Activated CD8-positive, alpha-beta memory T cell treated with anti-CD3 and anti-CD28 coated beads for 1 hour (primary cell): ENCODE measurements at places on chromosomes 7 and 10.

DNA sequence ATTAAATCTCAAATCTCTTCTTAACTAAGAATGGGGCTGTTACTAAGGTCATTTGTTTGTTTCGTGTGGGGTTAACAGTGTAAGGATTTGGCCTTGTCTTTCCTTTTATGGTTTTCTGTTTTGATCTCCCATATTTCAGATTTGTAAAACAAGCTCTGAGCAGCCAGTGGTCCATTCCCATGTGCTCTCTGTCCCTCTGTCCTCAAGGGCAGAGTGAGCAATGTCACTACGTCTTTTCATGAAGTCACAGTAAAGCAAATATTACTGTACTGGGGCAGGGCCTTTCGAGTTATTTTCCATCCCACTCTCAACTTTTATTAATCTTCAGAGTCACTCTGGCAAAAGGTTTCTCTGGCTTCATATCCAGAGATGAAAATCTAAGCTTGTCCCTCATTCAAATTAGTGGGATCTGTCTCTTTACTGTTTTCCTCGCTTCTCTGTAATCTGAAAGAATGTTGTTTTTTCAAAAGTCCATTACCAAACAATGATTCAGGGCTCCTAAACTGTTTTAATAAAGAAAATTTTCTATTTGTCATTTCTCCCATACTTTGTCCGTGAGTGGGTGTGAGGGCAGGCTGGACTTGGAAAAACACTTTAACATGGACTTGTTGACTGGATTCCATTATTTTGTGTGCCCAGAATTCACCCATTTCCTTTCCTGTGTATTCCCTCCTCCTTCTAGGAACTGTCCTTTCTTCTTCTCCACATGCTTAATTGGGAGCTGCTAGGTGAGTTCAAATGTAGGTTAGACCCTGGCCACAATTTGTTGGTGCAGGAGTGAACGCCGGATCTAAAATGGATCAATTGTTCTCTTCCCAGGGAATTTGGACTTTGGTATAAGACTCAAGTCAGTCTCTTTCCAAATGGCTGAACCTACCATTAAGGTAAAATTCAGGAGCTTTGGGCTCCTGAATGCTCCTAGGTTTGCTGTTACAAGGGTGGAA lies 42.1 kb upstream of the NAMPT start:
- no peak for DNase-seq

- no peak for DNase-seq
Measured at GRCh38 chr7:128115336-128115820, 84.1 kb upstream of the LRRC4 start.

GRCh38 chr10:61791216-61791615 lies 110.3 kb upstream of the ARID5B start:
- DNase-seq, result no peak

DNA sequence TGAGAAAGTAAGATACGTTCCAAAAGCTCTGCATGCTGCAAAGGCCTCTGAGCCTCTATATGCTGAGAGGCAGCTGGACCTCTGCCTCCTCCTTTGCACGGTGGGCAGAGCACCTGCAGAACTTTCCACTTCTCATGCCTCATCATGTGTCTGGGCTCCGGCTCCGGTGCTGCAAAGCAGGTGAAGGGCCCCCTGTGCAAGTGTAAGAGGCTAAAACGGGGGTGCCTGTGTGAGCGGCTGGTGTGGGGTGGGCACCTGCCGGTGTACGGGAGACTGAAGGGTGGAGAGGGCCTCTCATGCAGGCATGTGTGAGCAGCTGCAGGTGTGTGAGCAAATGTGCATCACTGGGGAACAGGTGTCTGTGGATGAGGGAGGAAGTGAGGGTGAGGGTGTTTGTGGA lies 121.0 kb downstream of the KCNMA1 start:
- DNase-seq, result no peak

GRCh38 chr10:70518695-70519094 lies 40.1 kb downstream of the PALD1 start:
- DNase-seq, result no peak

DNA sequence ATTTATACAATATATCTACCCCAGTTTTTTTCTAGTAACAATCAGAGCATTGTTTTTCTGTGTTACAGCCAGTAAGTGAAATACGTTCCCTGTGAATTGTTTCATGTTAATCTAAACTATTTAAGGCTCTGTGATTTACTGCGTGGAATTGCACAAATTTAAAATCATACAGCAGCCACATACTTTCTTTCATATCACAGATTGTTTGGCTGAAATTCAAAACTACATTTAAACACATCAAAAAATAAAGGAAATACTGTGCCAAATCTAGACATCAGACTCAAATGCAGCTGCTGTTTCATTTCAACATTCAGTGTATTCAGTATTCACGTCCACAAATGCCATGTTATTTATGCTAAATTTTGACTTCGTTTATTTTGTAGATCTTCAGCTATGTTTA lies 242.6 kb upstream of the HGF start:
- no peak for DNase-seq

DNA sequence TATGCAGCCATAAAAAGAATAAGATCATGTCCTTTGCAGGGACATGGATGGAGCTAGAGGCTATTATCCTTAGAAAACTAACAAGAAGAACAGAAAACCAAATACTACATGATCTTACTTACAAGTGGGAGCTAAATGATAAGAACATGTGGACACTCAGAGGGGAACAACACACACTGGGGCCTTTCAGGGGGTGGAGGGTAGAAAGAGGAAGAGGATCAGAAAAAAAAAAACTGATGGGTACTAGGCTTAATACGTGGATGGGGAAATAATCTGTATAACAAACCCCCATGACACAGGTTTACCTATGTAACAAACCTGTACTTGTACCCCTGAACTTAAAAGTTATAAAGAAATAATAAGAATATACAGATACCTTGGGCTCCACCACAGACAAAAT lies 514.2 kb downstream of the ARL4A start:
- DNase-seq, result no peak

DNA sequence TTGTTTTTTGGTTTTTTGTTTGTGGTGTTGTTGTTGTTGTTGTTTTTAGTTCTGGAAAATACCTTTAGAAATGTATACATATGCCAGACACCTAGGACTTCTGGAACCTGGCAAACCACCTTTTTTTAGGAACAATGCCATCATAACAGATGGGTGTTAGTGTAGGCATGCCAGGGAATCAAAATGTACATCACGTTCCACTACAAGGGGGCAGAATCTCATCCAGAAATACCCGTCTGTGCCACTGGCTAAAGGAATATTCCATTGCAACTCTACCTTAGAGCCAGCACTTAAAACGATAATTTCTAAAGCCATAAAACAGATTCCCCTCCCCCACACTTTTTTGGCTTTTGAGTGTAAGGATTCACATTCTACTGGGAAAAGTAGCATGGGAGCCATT lies 239.8 kb downstream of the ETV1 start:
- DNase-seq, result no peak

DNA sequence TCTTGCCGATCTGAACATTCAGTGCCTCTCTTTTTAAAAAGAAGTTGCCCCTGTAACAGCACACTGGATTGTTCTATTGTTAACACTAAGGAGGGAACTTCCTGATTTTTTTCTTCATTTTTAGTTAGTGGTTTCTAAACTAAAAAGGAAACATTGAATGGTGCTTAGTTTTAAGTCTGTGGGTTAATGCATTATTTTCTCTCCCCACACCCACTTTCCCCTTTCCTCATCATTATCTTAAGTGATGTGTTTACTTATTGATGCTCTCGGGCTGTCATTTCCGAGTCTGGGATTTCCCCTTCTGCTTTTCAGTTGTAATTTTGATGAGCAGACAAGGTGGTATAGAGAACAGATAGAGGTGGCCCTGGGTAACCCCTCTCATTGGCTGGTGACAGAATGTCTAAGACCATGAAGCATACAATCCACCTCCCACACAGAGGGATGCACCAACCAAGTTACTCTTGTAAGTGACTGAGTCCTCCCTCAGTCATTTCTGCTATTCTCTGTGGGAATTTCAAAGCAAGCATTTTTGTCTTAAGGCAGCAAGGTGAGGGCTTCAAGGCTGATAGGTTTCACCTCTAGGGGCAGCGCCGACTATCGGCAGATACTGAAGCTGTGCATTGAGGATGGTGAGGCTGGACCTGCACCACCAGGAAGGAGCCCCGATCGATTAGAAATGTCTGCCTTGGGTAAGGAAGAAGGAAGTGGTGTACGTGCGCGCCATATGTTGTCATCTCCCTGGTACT lies 49.5 kb downstream of the CHN2 start:
- DNase-seq, result no peak

DNA sequence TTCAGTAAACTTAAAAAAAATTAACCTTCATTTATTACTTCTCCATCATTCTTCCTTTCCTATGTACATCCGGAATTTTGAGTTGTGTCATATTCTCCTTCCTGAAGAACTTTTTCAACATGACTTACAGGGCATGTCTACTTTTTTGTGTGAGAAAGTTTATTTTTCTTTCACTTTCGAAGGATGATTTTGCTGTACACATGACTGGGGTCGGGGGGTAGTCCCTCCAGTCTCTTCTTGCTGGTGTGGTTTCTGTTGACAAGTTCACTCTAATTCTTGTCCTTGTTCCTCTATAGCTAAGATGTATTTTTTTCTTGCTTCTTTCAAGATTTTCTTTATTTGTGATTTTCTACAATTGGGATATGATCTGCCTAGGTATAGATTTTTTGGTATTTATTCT lies 55.8 kb downstream of the INPP5A start:
- no peak for DNase-seq

GRCh38 chr7:132906193-132906835 lies 175.6 kb downstream of the CHCHD3 start:
- DNase-seq, result no peak

GRCh38 chr10:110861930-110862649 lies 9.6 kb upstream of the PDCD4 start:
- no peak for DNase-seq

DNA sequence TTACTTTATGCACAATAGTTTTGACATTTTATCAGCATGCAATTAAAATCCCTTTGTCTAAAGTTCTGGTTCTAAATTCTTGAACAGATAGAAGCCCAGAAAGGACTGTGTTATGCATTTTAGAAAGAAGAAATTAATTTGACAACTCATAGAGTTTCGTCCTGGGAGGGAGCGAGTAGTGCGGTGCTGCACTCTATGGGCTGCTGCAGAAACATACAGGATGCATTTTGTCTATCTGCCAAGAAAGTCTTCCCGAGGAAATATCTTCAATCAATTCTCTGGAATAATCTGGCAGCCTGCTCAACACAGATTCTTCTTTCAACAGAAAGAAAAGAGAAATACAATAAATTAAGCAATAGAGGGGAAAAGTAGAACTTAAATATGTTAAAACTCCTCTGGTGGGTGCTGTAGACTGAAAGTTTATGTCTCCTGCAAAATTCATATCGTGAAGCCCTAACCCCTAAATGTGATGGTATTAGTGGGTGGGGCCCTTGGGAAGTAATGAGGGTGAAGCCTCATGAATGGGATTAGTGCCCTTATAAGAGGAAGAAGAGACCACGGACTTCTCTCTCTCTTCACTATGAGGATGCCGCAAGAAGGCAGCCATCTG lies 39.0 kb upstream of the IFRD1 start:
- no peak for DNase-seq

- DNase-seq, result no peak
Measured at GRCh38 chr7:114295522-114295921, 119.1 kb upstream of the FOXP2 start.
